ENCODE measurements at places on chromosomes 6 and 20.
A peak's percentile ranks its signal among the peaks of the same experiment; 100 is the strongest.

GRCh38 chr6:95203153-95203754 lies 374.1 kb upstream of the MANEA start:
- DNase-seq, result peak; percentile 1

DNA sequence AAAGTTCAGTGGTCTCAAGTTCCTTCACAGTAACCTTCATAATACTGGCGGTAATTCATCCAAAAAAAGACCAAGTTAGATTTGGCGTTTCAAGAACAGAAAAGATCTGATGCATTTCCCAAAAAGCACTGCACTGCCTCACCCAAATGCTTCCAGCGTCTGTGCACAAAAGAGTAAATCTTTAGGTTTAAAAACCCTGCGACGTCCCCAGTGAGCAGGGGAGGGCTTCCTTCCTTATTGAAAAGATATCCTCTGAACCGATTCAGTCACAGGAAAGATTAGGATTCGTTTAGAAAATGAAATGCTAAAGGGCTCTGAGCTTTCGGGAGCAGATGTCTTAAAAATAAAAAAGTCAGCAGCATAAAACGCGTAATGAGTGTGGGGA lies 654 bp downstream of the TBC1D7 start:
- no peak for DNase-seq

- DNase-seq, result peak; percentile 10
Measured at GRCh38 chr6:139433631-139434419, 59.4 kb upstream of the CITED2 start.

GRCh38 chr6:25014791-25015560 lies 79.2 kb upstream of the RIPOR2 start:
- peak; percentile 51 for DNase-seq

DNA sequence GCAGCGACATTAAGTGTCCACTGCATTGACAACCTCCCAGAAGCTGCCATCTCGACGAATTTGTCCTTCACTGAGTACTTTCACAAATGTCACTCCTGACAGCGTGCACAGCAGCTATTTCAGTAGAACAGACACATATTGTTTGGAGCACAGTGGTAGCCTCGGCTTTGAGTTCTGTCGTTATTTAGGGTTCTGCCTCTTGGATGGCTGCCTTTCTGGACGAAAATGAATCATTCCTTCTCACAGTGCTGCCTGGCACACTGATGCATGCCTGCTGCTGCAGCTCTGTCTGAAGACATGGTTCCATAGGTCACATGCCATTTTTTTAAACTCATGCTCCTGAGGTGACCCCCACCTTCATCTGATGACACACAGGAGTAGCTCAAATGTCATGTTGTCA lies 477.0 kb downstream of the C6orf118 start:
- no peak for DNase-seq

DNA sequence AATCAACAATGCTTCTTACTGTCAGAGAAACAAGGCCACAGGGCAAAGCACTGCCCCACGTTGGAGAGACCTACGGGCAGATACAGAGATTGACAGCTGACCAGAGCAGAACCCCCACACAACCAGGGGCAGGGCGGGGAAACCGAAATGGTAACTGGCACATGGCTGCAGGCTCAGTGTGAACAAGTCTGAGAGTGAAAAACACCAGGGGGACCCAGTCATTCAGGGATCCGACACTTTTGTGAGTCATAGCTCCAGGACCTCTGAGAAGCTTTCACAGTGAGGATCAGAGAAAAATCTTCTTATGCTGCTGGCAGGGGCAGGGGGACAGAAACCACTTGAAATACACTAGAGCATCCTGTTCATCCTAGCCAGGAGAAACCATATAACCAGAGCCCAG lies 254.2 kb downstream of the C6orf118 start:
- DNase-seq, result peak; percentile 3

- no peak for DNase-seq
Measured at GRCh38 chr20:8946036-8946940, 122.6 kb upstream of the PLCB4 start.

GRCh38 chr6:31158863-31159855 lies 770 bp downstream of the TCF19 start:
- DNase-seq, result peak; percentile 52

DNA sequence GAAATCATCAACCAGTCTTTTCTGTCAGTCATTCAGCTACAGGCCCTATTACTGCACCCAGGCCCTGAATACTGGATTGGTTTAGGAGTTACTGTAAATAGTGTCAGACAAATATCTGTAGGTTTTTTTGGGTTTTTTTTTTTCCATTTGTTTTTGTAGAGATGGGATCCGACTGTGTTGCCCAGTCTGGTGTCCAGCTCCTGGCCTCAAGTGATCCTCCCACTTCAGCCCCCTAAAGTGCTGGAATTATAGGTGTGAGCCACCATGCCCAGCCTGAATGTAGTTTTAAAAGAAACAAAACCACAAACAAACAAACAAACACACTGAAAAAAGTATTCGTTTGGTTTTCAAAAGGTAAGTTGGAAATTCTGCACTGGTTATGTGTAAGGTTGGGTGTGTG lies 39.6 kb downstream of the DZANK1 start:
- no peak for DNase-seq

DNA sequence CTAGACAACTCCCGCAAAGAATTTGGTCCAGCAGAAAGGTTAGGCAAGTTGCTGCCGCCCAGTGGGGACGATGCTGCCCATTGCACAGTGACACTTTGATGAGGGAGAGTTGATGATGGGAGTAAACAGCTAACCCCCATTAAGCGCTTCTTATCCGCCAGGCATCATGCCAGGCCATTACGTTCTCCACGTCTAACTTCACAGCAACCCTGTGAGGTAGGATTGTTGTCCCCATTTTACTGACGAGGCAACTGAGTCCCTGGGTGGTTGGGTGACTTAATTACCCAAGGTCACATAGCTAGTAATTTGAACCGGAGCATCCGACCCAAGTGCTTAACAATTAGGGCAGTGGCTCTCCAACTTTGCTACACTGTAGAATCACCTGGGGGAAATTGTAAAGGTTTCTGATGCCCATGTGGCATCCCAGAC lies 738 bp downstream of the RALGAPB start:
- DNase-seq, result peak; percentile 21

- no peak for DNase-seq
Measured at GRCh38 chr6:129673748-129674147, 36.2 kb downstream of the ARHGAP18 start.

- no peak for DNase-seq
Measured at GRCh38 chr6:150764334-150765066, 101.0 kb upstream of the MTHFD1L start.

DNA sequence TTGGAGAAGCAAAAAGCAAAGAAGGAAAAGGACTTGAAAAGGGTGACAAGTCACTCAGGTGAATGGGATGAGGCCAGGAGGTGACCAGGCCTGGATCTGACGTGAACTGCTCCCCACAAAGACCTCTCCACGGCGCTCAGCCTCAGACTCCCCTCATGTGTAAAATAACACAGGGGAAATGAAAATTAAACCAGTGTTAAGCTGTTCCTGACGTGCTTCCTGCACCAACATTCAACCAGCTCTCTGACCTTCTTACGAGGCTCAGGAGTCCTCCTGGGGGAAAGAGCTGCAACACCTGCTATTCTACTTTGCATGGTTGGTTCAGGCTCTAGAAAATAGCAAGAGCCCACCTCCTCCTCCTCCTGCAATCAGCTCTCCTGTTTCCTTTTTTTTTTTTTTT lies 256.7 kb downstream of the ATXN1 start:
- no peak for DNase-seq

GRCh38 chr6:149246691-149247384 lies 70.7 kb upstream of the TAB2 start:
- no peak for DNase-seq

GRCh38 chr20:49526056-49526455 lies 41.9 kb downstream of the PTGIS start:
- DNase-seq, result no peak

- DNase-seq, result no peak
Measured at GRCh38 chr6:47133230-47134000, 91.3 kb upstream of the ADGRF1 start.

DNA sequence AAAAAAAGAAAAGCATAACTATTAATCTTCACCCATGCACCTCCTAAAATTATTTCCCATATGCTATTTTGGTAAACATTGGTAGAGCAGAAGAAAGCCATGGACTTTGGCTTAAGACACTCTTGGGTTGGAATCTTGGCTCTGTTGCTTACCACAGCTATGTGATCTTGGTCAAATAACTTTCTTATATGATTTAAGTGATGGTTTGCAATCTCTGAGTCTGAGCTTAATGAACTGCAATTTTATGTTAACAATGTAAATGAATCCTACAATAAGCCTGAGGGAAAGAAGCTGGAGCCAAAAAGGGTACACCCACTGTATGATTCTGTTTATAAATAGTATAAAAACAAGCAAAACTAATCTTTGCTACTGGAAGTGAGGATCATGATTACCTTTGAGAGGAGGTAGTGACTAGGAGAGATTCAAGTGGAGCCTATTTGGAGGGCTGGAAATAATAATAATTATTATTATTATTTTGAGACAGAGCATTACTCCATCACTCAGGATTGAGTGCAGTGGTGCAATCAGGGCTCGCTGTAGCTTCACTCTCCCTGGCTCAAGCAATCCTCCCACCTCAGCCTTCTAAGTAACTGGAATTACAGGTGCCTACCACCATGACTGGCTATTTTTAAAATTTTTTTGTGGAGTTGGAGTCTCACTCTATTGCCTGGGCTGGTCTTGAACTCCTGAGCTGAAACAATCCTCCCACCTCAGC lies 34.5 kb downstream of the ABRACL start:
- DNase-seq, result no peak

DNA sequence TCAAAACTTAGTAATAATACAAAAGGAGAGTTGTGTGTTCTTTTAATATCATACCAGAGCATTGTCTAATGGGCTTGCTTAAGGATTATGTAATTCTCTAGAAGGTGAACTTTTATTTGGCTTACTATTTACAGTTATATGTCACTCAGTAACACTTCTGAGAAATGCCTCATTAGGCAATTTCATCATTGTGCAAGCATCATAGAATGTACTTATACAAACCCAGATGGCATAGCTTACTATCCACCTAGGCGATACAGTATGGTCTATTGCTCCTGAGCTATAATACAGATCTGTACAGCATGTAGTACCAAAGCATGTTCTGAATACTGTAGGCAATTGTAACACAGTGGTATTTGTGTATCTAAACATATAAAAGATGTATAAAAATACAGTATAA lies 340.1 kb downstream of the PHF3 start:
- no peak for DNase-seq

DNA sequence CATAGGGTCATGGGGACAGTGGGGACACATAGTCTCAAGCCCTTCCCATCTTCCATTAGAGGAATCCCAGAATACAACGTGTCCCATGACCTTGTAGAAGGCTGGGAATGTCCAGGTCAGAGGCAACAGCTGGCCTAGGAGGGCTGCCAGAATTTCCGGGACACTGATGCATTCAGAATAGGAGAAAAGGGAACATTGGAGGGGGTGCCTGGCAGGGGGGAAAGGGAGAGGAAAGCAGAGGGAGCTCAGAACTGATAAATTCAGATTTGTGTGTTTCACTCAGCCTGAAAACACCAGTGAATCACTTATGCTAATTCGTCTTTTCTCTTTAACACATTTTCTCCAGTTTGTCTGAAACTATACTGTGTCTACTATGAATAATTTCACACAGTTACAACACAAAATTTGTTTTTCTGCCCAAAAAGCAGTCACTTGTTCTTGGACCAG lies 35.5 kb upstream of the BMP2 start:
- DNase-seq, result no peak

GRCh38 chr6:105432797-105433196 lies 29.9 kb upstream of the PREP start:
- DNase-seq, result peak; percentile 62

- DNase-seq, result no peak
Measured at GRCh38 chr6:125138083-125138482, 15.5 kb upstream of the TPD52L1 start.

- no peak for DNase-seq
Measured at GRCh38 chr6:45386501-45386900, 8.8 kb upstream of the SUPT3H start.

GRCh38 chr20:58131151-58131550 lies 97.3 kb downstream of the ANKRD60 start:
- DNase-seq, result peak; percentile 79

GRCh38 chr6:52365866-52366540 lies 4.1 kb downstream of the PAQR8 start:
- no peak for DNase-seq

DNA sequence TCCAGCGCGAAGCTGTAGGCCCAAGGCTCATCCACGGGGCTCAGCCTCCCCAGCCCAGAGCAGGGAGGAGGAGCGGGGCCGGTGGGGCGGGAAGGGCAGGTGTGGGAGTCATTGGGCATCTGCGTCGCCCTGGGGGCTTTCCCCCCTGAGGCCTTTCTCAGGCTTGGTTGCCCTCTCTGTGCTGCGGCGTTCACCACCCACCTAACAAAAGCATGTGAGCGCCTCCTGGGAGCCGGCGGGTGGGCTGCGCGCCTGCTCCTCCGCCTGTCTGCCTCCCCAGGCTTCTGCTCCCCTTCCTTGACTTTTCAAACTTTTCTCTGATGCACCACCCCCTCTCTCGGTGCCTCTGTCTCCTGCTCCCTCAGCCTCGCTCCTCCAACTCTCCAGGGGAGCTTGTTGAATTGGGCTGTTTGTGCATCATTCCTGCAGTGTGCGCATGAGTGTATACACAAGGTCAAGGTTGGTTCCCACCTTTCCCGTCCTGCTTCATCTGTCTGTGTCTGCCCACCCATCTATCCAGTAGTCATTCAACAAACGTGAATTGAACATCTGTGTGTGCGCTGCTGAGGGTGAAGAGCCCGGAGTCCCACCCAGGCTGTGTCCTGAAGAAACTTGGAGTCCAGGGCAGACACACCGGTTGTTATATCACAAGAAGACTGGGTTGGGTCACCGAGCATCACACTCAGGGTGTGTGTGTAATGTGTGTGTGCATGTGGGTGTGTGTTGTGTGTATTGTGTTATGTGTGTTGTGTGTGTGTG lies 82.4 kb upstream of the NNAT start:
- no peak for DNase-seq

DNA sequence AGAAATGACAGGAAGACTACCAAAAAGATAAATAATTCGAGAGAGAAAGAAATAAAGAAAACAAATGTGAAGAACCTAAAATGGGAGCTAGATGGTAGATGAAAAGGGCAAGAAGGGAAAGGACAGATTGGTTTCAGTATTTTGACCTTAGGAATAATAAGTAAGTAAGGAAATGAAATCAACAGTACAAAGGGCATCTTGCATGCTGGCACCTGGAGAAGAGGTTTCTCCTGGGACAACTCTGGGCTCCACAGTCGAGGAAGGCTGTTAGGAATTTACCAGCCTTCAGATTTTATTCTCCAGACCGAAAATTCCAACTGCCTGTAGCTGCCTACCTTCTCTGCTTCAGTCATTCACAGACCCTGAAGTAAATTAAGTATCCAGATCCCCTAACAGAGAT lies 80.5 kb downstream of the SMLR1 start:
- no peak for DNase-seq

- DNase-seq, result peak; percentile 17
Measured at GRCh38 chr20:44491635-44492395, 16.1 kb downstream of the TTPAL start.

Data from Daoy (cell line).